ENCODE measurements at places on chromosomes 16 and 17.

DNA sequence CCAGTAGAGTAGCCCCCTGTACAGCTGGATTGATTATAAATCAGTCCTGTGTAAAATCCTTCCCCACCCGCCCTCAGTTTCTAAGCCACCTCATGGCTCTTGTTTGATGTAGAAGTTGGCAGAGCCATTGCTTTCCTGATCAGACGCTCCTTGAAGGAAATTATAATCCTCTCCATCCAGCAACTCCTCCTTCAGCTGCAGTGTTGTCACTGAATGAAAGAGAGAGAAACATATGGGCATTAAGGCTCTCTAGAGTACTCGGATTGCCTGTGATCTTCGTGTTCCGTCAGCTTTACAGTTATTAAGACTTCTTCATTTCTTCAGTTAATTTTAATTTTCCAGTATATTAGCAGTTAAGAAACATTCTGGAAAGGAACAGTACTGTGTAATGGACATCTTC, 14.3 kb downstream of the NME2 start:
- DNase-seq = no peak

DNA sequence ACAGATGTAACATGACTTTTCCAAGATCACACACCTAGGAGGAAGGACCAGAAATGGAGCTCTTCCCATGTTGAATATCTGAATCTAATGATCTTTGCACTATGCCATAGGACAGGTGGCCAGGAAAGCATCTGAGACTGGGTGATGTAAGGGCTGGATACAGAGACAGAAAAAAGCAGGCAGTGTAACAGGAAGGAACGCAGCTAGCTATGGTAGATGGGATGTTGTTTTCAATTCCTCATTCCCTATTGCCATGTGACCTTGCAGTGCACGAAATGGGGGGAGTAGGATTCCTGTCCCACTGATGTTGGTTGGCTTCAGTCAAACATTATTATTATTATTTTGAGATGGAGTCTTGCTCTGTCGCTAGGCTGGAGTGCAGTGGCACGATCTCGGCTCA, 3.7 kb upstream of the NPIPB15 start:
- DNase-seq = no peak

DNA sequence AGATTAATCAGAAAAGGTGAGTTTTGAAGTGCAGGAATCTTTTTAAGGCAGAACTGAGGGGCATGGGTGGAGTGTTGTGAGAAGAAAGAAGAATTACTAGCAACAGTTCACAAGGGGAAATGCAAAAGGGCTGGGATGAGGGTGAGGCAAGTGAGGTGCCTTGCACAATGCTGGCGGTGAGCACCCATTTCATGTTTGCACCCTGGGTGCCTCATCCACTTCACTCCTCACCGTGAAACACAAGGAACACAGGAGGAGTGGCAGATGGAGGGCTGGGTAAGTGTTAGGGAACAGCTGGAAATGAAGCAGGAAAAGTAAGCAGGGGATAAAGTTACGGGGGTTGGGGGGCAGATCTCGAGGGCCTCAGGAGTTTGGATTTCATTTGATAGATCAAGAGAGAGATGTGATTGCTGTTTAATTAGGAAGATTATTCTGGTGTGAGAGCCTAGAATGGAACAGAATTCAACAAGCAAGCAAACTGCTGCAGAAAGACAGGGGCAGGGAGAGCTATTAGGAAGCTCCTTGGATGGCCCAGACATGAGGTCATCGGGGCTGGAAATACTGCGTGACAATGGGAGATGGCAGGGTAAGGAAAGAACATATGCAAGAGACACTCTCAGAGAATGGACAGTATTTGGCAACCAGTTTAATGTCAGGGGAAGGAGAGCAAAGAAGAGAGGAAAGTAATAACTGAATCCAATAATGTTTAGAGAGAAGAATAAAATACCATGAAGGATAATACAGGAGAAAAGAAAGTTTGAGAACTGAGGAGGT, 8.3 kb upstream of the HEATR6 start:
- DNase-seq = no peak

DNA sequence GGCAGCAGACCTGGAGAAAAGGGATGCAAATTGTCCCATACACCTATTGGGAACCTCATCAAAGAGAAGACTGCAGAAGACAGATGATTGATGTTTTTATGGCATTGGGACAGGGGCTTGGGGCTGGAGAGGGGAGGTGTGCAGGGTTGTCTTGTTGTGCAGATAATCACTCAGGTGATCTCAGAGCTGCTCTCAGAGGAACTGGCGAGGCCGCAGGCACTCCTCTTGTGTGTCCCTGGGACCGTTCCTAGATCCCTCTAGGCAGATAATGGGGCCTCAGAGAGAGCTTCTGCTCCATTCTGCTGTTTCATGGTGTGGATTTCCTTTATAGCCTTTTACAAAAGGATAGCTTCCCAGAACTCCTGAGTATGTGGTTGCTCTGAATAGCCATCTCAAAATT, 1.6 kb downstream of the RNF213 start:
- no peak for DNase-seq

GRCh38 chr17:61260071-61260797, 139.4 kb upstream of the TBX2 start:
- DNase-seq = no peak

GRCh38 chr17:48202959-48203358, 95.4 kb downstream of the SNX11 start:
- DNase-seq = no peak

- no peak for DNase-seq
Measured at GRCh38 chr16:88653101-88653500, 2.2 kb upstream of the CYBA start.

GRCh38 chr17:60231234-60231633, 81.5 kb downstream of the CA4 start:
- no peak for DNase-seq

DNA sequence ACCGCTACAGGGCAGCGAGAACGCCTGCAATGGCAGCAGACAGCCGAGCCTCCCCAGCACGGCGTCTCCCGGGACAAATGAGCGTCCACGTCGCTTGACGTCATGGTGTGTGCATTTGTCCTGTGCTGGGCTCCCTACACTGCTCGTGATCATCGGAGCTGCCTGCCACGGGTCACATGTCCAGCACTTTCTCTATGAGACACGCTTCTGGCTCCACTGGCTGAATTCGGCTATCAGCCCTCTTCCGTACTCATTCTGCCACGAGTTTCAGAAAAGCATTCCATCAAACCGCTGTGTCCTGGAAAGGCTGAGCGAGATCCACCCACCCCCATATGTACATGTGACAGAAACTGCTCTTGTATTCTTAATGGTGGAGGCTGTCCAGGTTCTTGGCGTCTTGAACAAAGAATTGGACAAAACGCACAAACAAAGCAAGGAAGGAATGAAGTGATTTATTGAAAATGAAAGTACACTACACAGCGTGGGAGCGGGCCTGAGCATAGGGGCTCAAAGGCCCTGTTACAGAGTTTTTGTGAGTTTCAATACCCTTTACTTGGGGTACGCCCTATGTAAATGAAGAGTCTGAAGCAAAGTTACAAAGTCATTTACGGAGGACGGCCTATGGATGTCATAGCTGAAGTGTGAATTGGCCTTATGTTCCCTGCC, 28.5 kb upstream of the SHCBP1 start:
- DNase-seq = no peak

GRCh38 chr16:15682105-15682570, 32.1 kb downstream of the NDE1 start:
- DNase-seq = no peak

- DNase-seq = no peak
Measured at GRCh38 chr16:774086-775001, 13.8 kb downstream of the MSLN start.

GRCh38 chr16:1019231-1020090, 37.9 kb downstream of the SOX8 start:
- DNase-seq = no peak

DNA sequence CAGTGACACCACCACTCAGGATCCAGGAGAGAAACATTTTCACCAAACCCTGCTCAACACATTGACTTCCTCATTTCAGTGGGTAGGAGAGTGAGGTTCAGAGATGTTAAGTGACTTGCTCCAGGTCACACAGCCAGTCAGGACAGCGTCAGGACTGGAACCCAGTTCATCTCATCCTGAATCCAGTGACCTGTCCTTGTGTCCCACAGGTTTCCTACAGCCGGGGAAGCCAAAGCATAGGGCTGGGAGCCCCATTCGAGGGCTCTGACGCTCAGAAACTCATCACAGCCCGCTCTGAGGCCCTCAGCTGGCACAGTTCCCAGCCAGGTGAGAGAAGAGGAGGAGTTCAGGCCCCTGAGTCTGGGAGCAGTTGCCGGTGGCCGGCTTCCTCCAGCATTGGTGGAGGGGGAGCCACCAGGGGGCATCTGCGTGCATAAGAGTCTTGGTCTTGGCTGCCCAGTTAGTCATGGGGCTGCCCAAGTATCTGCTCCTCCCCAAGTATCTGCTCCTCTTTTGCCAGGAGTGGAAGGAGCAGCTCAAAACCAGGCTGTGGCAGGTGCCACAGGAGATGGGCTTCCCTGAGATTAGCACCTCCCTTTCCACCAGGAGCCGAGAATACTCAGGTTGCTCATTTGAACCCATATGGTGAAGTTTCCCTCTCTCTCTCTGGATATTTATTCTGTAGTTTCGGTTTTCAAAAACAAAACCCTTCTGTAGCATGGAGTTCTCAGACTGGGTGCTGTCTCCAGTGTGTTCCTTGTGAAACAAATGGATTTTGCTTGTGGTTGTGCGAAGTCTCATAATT, 56.0 kb downstream of the TNFRSF13B start:
- DNase-seq = no peak

DNA sequence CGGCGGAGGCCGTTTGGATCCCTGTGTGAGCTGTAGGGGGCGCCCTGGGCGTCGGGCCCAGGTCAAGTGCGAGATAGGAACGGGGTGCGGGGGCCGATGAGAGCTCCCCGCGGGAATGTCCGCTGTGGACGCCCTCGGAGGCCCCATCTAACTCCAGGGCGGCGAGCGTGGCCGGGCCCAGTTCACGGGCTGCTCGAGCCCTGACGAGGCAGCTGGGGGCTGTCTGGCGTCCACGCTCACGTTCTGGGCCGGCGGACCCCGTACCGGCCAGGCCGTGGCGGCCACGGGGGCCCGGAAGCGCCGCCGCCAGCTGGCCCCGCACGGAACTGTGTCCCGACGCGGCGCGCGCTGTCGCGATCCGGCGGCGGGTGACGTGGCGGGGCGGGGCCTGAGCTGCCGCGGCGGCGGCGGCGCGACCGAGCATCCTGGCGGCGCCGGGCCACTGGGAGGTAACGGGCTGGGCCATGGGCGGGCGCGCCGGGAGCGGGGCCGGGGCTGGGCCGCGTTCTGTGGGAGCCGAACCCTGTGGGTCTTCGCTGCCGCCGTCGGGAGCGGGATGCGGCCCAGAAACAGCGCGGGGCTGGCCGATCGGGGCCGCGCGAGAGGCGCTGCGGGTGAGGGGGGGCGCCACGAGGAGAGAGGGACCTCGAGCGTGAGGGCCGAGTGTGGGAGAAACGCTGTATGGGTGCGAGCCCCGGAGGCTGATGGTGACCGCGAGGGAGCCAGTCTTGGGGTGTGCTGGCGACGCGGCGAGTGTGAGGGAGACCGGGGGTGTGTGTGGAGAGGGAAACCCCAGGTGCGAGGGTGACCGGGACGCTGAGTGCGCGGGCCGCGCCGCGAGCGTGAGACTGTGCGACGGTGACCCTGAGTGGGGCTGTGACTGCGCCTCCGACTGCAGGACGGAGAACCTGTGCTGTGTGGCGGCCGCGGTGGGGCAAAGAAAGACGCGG, at the start of gene SLC7A6:
Gene SLC7A6 (plus strand): TSS at position 399 of the 950 bp plus-strand sequence. CDS start 10,201 bp downstream, outside the sequence.
- DNase-seq = peak; percentile 61

- DNase-seq = no peak
Measured at GRCh38 chr17:50189550-50190292, 11.7 kb downstream of the COL1A1 start.

GRCh38 chr16:88465387-88465983, 12.4 kb downstream of the ZFPM1 start:
- DNase-seq = no peak

DNA sequence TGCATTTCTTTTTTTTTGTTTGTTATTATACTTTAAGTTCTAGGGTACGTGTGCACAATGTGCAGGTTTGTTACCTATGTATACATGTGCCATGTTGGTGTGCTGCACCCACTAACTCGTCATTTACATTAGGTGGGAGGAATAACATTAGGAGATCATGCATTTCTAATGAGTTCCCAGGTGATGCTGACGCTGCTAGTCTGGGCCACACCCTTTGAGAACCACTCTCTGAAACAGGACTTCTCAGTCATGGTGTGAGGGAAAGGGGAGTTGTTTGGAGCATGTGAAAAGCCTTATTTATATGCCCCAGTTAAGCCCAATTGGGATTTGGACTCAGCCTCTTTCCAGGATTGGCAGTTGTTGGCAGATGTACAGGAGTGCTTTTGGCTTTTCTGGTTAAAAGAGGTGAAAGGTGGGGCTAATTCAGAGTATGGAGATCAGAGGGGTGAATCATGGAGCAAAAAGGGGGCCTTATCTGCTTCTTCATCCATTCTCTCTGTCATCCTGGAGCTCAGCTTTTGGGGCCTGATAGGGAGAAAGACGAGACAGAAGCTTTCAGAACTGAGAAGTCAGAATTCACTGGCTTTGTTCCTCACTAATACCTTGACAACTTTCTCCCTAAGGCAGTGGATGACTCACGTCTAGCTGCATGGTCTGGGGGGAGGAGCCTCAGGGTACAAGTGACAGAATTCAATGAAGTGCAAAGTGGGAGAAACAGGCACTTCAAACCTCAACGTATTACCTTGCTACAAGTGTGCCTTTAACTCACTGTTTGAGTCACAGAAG, 180.0 kb upstream of the CACNG3 start:
- no peak for DNase-seq

GRCh38 chr16:25317732-25318316, 60.2 kb upstream of the ZKSCAN2 start:
- DNase-seq = no peak

Measured in stimulated activated CD8-positive, alpha-beta memory T cell treated with anti-CD3 and anti-CD28 coated beads, Interleukin-7, amount 100 ng/mL, for 1 hour (primary cell).